ENCODE measurements at places on chromosomes 11 and 22.
A peak's percentile ranks its signal among the peaks of the same experiment; 100 is the strongest.

GRCh38 chr11:19253817-19254216 is 13.1 kb upstream of the E2F8 start:
- DNase-seq: peak; percentile 29

- DNase-seq: no peak
These were observed 185.4 kb upstream of the CNTN5 start for GRCh38 chr11:98835335-98835734.

- DNase-seq: no peak
These were observed 73.0 kb downstream of the RSF1 start for GRCh38 chr11:77747381-77747969.

DNA sequence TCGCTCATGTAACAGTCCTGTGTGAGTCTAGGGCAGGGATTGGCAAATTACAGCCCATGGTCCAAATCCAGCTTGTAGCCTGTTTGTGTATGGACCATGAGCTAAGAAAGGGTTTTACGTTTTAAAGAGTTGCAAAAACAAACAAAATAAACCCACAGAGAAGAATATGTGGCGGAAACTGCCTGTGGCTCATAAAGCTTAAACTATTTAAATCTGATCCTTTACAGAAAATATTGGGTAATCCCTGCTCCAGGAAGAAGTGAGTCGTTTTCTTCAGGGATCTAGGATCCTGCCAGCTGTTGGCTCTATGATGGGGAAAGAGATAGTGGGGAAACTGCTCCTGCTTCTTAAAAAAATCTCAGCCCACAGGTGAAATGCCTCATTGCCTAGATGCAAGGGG is 3.4 kb upstream of the OR6Q1 start:
- no peak for DNase-seq

- no peak for DNase-seq
These were observed 18.2 kb downstream of the CALCB start for GRCh38 chr11:15091625-15092024.

GRCh38 chr11:46144741-46145140 is 23.5 kb upstream of the PHF21A start:
- DNase-seq: no peak

DNA sequence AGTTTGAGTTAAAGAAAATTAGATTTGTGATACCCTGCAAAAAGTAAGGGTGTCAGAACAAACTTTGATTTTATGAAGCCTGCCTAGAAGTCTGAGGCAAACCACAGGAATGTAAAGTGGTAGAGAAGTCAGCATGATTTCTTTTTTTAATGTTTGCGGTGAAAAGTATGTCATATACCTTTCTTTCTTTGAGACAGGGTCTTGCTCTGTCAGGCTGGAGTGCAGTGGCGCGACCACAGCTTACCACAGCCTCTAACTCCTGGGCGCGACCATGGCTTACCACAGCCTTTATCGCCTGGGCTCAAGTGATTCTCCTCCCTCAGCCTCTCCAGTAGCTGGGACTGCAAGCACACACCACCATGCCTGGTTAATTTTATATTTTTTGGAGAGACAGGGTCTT is 4.7 kb downstream of the API5 start:
- peak; percentile 57 for DNase-seq

DNA sequence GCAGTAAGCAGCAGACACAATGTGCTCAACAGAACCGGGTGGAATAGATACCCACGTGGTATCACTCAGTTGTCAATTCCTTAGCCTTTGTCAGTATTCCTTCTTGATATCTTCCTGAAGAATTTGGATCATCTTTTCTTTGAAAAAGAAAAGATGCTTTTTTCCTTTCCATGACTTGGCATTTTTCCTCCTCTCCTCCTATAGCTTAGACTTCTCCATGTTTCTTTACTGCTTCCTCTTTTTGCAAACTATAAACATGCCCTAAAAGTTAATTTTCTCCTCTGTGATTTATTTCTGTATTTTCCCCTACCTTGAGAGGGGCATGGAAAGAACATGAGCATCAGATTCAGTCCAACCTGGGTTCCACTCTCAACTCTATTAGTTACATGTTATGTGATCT is 11.7 kb downstream of the CBLIF start:
- peak; percentile 45 for DNase-seq

DNA sequence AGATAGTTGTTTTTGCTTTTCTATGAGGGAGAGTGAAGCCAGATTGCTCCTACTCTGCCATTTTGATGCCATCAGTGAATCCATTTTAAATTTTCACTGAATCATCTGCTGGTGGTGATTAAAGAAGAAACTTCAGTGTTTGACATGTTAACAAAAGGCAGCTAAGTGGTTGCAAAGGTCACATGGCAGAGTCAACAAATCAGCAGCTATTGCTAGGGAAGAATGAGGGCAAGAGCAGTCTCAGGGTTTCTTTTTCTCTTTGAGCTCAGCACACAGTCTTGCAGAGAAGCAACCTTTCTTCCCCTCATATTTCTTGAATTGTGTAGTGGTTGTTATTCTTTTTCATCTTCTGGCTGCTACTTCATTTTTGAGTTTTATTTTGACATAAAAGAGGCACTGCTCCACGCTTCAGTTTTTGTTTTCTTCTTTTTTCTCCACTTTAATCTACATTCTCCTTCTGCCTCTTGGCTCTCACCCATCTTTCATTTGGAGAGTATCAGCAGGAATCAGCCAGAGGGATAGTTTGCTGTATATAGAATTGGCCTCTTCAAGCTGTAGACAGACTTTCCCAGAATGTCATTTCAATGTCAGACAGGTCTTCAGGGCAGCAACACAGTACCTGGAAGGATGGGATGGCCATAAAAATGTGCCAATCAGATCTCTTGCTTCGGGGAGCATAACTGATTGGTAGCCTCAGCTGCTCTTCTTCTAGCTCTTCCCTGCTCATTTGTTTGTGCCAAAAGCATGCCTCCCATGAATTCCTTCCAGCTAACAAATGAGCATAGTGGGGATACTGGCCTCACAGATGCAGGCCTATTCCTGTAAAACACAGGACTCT is 153.9 kb downstream of the TRPC6 start:
- DNase-seq: no peak

- no peak for DNase-seq
These were observed 209.5 kb downstream of the NAV2 start for GRCh38 chr11:19921976-19922688.
